ENCODE measurements at places on chromosomes 2 and 18.
A peak's percentile ranks its signal among the peaks of the same experiment; 100 is the strongest.

DNA sequence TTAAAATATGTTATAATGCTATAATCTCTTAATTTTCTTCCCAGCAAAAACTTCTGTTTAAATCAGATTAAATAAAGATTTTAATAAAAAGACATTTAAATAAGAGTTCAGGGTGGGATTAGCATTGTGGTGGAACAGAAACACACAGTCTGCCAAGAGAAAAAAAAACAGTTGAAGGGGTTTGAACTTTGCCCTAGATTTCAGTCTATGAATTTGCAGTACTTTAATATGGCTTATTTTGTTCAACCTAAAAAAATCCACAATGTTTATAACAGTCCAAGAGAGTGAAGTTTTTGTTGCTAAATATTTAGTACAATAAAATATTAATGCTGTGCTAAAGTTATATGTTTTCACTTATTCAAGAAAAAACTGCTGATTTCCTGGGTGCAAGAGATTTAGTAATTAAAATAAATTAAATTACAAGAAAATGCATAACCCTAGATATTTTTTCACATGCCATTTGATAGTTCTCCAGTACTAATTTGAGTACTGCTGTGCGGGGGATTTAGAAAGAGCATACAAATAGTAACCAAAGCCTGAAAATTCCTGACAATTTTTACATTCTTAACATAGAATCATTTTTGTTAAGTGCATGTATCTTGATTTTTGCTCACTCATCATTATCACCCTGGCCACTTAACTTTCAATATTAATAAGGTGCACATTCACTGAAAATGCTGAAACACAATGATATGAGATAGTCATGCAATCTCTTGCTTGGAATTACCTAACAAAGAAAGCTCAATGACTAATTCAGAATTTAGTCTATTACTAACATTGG lies 52.6 kb downstream of the SLC40A1 start:
- DNase-seq: no peak

DNA sequence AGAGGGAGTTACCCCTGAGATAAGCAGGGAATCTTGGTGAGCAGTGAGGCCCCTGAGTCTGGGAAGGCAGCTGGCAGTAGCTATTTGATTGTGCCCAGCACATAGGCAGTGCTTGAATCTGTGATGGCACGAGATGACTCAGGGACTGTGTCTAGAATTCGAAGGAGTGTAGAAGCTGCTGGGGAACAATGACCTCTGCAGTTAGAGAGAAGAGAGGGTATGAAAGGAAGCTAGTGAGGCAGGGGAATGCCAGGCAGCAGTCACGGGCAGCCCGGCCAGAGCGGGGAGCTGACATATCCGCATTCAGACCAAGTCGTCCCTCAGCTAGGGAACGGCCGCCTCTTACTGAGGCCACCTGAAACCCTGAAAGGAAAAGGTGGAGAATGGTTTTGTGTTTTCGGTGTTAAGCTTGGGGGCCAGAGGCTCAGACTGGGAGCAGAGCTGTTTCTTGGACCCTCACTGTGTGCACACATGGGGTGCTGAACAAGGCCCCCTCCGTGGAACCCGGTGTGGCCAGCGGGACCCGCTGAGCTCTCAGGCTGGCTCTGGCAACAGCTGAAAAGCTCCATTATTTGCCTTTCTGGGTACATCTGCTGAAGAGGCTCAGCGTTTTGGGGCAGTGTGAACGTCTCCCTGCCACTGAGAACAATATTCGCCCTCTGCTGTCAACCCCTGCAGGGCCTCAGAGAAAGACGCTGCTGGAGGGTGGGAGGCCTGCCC lies 32.9 kb downstream of the ARHGEF4 start:
- DNase-seq: no peak

DNA sequence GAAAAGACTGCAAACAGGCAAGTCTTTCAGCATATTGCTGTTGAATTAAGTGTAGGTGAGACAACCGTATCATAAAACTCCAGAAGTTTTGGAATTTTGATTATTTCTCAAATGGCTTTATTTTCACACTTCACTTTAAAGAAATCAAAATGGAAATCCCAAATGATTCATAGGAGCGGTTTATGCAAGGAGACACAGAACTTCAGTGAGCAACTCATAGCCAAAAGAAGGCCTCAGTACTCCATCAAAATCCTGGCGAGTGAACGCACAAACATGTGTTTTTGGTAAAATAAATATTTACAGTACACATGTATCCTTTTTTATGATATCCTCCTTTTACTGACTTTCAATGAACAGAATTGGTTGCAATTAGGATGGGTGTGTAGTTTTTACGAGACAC lies 140.4 kb upstream of the APCDD1 start:
- DNase-seq: no peak

DNA sequence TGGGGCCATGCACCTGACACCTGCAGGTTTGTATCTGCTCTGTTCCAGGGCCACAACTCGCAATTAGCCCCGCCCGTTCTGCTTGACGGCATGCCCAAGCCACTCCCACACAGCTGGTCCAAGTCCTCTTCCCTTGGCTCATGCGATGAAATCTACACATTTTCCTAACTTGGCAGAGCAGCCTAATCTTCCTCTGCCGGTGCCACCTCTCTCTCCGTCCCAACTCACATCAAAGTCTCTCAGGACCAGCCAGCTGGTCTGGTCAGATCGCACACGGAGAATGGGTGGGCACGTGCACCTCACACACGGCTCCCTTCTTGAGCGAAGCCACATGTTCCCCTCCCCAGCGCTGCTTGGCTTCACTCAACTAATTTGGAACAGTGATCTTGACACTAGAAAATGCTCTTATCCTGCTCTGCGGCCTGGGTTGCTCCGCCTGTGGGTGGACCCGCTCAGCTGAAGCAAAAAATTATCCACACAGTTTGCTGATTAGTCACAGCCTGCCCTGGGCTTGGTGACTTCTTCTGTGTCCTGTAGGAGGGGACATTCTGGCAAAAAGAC lies 176.7 kb downstream of the NRP2 start:
- DNase-seq: no peak

GRCh38 chr2:16960579-16960978 lies 294.9 kb upstream of the CYRIA start:
- DNase-seq: no peak

DNA sequence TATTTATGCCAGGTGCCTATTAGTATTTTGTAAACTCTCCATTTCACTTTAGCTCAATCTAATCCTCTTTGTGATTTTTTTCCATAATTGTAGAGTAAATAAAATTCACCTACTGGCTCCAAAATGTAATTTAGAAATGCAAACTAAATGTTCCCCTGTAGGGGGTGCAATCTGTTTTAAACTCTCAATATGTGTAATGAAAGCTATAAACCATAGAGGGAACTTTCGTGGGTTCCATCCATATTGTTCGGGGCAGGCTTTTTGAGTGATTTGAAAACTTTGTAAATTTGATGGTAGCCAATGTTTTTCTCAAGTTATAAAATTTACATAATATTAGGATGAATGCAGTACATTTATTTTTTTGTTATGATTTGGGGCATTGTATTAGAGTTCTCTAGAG lies 49.4 kb downstream of the TSPYL6 start:
- DNase-seq: no peak

- DNase-seq: peak; percentile 93
Observed at GRCh38 chr2:233051241-233052149, 8.6 kb upstream of the INPP5D start.

DNA sequence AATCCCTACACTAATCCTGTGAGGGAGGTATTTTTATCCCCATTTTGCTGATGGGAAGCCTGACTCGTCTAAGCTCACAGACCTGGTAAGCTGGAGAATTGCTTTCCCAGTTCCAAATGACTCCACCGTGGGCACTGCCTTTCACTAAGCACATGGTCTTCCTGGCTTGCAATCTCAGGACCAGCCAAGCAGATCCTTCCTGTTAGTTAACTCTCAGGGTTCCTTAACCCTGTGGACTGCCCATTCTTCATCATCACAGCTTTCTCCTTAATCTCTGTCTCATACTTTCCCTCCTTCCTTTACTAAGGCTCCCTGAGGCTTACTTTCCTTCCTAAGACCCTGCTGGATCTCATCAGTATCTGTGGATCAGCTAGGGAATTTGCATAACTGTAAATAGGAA lies 122.2 kb upstream of the ZEB2 start:
- peak; percentile 17 for DNase-seq

DNA sequence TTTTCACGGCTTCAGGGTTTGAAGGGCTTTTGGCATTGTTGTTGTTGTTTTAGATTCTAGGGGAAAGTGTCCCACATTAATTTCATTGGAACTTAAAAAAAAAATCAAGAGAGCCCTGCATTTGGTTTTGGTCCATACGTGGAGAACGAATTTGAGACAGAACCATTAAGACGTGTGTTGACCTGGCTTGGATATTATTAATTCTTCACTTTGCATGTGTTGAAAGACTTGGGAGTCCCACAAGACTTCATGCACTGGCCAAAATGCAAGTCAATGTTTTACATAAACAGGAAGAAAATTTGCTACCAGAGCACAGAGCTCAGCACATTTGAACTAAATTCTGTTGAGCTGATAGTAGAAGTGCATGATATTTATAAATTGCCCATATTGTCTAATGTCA lies 761.2 kb upstream of the ACVR2A start:
- no peak for DNase-seq

- peak; percentile 53 for DNase-seq
Observed at GRCh38 chr2:120825370-120826259, 89.9 kb downstream of the GLI2 start.

DNA sequence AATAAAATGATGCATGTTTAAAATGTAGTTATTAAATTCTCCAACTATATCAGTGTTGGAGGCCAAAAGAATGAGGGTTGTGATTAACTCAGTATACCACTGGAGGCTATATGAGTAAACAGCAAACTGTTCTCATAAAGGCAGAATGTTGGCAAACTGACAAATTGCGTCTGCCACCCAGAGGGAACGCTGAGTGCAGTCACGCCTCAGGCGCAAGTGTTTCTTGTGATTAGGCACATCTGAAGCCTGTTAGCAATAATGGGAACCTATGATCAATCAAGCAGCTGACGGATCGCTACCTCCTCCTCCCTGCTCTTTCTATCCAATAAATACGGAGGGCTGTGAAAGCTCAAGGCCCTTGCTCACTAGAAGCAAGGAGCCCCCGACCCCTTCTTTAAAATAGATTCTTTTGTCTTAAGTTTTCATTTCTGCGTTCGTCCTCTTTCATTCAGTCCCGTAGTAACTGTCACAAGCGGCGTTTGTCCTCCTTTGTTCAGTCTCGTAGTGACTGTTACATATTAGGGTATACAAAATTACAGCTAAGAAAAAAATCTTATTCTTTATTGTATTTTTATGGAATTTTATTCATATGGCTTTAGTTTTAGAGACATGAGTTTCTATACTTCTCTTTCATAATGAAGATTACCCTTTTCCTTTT lies 16.3 kb upstream of the RMND5A start:
- DNase-seq: peak; percentile 48

DNA sequence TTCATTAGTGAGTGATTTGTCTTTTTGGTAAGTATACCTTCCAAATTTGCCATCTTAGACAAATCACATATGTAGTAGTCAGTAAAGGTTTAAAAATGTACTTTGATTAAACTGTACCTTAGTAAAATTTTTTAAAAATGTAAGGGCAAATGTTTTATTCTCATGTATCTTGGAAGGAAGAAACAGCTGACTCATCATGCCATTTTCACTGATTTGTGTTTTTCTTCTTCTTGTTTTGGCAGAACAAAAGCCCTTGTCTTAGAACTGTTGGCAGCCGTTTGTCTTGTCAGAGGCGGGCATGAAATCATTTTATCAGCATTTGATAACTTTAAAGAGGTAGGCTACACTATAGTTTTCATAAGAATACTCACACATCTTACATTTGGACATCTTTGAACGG lies 136.5 kb downstream of the PRPF40A start:
- no peak for DNase-seq

DNA sequence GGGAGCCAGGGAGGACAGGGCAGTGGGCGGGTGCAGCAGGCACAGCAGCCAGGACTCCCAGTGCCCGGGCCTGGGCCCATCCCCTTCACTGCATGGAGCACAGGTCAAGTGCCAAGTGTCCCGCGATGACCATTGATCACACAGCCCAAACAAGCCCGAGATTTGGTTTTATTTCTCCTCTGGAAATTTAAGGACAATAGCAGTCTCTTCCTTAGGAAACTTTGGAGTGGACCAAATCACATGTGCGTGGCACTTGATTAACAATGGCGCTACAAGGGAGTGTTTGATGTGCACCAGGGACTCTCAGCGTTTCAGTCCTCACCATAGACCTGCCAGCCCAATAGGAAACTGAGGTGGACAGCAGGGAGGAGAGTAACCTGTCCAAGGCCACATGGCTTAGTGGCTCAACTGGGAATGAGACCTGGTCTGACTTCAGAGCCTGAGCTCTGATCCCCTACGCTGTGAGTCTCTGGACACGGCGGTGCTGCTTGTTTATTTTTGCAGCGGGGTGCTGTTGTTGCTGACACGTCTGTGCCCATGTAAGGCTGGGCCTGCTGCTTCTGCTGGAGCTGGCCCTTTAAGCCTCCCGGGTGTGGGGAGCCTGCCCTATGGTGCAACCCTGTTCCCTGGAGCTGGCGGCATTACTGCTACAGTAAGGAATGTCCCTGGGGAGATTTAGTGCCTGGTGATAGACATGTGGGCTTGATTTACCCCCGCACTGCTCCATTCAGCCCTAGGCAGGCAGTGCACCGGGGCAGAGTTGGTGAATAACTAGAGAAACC lies 194.2 kb downstream of the INHBB start:
- DNase-seq: peak; percentile 88

GRCh38 chr18:6482198-6482977 lies 67.7 kb upstream of the L3MBTL4 start:
- peak; percentile 87 for DNase-seq

GRCh38 chr2:158570869-158571268 lies 114.1 kb downstream of the PKP4 start:
- no peak for DNase-seq

GRCh38 chr2:54047091-54047490 lies 68.3 kb upstream of the ACYP2 start:
- no peak for DNase-seq

DNA sequence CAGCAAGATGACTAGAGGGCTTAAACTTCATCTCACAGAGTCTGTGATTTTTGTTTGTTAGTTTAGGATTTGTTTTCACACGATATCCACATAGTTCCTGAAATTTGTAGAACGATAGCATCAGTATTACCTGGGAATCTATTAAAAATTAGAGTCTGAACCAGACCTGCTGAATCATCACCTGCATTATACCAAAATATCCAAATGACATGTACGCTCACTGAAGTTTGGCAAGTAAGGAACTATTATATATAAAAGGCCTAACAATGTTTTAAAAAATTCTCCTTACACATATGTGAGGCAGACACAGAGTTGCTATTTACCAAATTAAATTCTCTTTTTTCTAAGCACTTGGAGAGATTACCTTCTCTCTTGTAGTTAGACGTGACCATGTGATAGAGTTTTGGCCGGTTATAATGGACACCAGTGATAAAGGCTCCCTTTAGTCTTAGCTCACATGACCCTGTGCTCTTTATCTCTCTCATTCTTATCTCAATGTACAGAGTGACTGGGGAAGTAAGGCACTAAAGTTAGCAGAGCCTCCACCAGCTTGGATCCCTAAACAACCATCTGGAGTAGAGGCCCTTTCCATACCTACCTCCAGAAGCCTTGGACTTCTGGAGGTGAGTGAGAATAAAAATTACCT lies 363.1 kb downstream of the DSC3 start:
- DNase-seq: no peak

- no peak for DNase-seq
Observed at GRCh38 chr2:84029903-84030575, 429.0 kb downstream of the SUCLG1 start.

- no peak for DNase-seq
Observed at GRCh38 chr2:76829374-76830234, 692.6 kb downstream of the LRRTM4 start.

- peak; percentile 82 for DNase-seq
Observed at GRCh38 chr18:10374636-10375293, 79.7 kb upstream of the APCDD1 start.

GRCh38 chr2:121167411-121167810 lies 117.6 kb downstream of the TFCP2L1 start:
- DNase-seq: no peak

Measured in ELF-1 (cell line).